ENCODE measurements at places on chromosomes 4 and X.

DNA sequence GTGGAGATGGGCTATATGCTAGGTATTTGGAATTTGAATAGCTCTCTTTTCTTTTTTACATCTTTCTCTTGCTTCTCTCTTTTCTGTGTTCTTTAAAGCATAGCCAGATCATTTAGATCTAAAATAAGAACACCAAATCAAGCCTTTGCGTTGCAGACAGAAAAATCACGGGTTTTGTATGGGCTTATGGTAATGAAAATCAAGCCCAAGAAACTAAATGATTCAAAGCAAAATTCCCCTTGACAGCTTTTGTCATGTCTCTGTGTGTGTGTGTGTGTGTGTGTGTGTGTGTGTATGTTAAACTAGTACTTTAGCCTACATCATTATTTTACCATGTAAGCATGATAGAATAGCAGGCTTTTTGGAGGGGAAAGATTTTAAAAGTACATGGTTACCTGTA lies 1.8 kb upstream of the RASL11B start:
- DNase-seq: no peak

DNA sequence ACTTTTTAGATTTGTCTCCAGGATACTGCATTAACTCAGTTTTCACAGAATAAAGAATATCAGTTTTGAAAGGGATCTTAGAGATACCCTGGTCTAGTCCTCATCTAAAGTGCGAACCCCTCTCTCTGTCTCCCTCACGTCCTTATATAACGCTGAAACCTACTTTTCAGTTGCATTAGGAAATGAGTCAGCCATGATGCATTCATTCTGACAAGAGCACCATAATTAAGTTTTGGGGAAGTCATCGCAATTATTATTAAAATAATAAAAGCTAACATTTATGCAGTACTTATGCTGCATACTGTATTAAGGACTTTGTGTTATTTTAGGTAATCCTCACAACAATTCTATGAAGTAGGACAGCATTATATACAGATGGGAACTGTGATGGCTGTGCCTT lies 116.1 kb downstream of the REELD1 start:
- no peak for DNase-seq

- DNase-seq: no peak
These were observed 2.6 kb downstream of the DHRSX start for GRCh38 chrX:2497961-2498780.

DNA sequence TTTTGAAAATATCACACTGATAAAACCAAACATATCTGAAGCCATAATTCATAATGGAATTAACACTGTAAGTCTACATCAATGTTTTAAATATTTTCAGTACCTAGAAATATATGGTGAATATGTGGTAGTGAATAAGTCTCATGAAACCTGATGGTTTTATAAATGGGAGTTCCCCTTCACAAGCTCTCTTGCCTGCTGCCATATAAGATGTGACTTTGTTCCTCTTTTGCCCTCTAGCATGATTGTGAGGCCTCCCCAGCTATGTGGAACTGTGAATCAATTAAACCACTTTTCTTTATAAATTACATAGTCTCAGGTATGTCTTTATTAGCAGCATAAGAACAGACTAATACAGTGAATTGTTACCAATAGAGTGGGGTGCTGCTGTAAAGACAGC lies 536.8 kb upstream of the GALNT7 start:
- no peak for DNase-seq

GRCh38 chrX:129661369-129661768 lies 6.6 kb upstream of the APLN start:
- DNase-seq: no peak

Data from activated CD8-positive, alpha-beta memory T cell treated with anti-CD3 and anti-CD28 coated beads for 24 hours (primary cell).